Subcutaneous adipose tissue (tissue), 4 donors: ENCODE measurements at places on chromosomes 11 and 22. TPM values are rescaled to one million over a fixed set of nuclear protein-coding genes. Genes with fewer than 3 reads are reported as not detected.

LRRC74B gene
- not detected for total RNA-seq

VPS37C gene
- 6.7 TPM for total RNA-seq

OR6M1 gene
- not detected for total RNA-seq

NRXN2 gene
- 3.2 TPM for total RNA-seq

ESAM gene
- 20.7 TPM for total RNA-seq

MRGPRE gene
- total RNA-seq = not detected

MS4A12 gene
- total RNA-seq = not detected

KRTAP5-10 gene
- not detected for total RNA-seq

SNX19 gene
- total RNA-seq = 170 TPM

RASGRP2 gene
- total RNA-seq = 11.7 TPM

OR52N5 gene
- total RNA-seq = 0.44 TPM

TBX10 gene
- total RNA-seq = not detected

VWA5A gene
- 19.2 TPM for total RNA-seq

C11orf87 gene
- total RNA-seq = not detected

GSTT2 gene
- total RNA-seq = not detected

CRACR2B gene
- 44.6 TPM for total RNA-seq

TPBGL gene
- total RNA-seq = not detected

CDC45 gene
- total RNA-seq = not detected

PRG3 gene
- not detected for total RNA-seq
